ENCODE measurements at places on chromosomes 1 and 21. TPM values are rescaled to one million over a fixed set of nuclear protein-coding genes. Genes with fewer than 3 reads are reported as not detected.

DNA sequence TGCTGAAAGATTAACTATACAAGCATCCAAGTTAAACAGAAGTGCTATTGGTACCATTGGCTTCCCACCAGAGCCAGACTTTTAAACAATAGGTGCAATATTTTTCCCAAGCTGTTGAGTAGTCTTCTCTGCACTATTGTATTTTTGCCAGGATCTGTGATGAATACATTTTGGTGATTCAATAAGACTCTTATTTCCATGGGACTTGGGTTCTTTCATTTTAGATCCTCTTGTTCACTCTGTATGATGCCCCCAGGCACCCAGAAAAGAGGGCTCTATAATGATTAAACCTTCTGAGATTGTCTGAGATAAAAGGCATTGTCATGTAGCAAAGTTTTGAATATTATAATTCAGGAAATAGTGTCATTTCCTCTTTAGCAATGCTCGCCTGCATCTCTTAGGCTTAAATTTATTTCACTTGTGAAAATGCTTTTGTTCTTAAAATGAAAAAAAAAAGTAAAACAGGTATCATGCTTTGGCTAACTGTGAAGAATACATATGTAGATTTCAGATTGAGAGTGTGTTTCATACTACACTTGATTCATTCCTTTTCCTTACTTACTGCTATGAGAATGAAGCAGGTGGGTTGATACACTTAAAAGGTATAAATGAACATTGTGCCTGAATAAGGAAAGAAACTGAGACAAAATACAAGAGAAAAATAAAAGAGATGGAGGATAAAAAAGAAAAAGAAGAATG is 275.0 kb downstream of the HMCN1 start:
- no peaks in the 10 kb centered on the region for H3K36me3 ChIP-seq
- H3K4me1 ChIP-seq = no peaks in the 10 kb centered on the region
- H3K4me3 ChIP-seq = no peak overlapping the region
- H3K27ac ChIP-seq = no peak overlapping the region
- no peaks in the 10 kb centered on the region for H3K27me3 ChIP-seq
- no peak for DNase-seq

DNA sequence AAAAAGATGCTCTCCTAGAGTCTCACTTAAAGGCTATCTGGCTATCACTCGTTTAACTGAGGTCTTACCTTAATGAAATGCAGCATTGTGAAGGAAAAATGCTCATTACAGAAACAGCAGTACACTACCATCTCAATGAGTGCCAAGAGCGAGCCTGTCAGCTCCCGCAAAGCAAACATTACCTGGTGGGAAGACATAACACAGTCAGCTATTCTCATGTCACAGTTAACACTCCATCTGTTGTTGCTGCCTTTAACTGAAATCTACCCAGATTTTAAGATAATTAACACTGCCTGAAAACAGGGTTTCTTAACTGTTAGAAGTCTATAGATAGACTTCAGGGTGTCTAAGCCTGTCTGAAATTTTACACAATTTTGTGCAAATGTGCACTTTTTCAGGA is 39.1 kb downstream of the PCSK9 start:
- H3K27ac ChIP-seq = no peak overlapping the region
- peaks cover 59% of the 10 kb centered on the region for H3K36me3 ChIP-seq
- no peaks in the 10 kb centered on the region for H3K4me1 ChIP-seq
- H3K27me3 ChIP-seq = no peaks in the 10 kb centered on the region

DNA sequence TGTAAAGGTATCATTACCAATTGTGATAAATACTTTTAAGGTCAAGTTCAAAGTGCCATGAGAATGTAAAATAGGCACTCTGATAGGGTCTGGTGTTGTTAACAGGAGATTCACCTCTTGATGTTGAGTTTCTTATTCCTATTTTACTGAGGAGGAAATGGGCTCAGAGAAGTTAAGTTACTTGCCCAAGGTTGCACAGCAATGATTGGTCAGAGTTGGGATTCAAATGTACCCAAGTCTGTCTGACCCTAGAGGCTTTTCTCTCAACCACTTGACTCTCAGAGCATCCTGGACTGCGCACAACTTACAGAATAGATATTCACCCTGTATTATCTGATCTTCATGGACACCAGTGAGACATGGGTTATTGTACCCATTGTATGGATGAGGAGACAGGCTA is 33.9 kb downstream of the SOX13 start:
- peaks cover 3% of the 10 kb centered on the region for H3K27me3 ChIP-seq
- DNase-seq = no peak

DNA sequence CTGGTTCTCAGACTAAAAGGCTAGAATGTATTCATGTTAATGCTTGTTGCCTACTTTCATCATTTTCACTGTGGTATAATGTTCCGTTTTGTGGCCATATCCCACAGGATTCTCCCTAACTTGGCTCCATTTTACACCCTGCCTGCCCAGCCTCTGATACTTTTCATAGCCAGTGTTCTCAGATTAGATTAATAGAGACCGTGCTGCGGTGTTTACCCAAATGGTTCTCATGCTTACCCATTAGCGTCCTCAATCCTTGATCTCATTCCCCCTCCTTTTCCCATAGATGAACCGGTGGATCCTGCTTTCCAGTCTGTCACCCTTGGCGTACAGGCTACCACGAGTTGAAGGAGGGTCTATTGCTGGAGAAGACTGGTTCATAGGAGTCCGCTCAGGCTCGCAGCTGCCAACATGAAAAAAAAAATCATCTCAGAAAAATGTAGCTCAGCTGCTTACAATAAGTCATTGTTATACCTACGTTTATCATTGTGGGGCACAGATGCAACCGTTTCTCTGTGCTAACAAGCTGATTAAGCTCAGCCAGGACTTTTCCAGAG is 78.7 kb downstream of the SETD4 start:
- no peak overlapping the region for H3K27ac ChIP-seq
- H3K4me3 ChIP-seq = no peak overlapping the region
- H3K4me1 ChIP-seq = no peaks in the 10 kb centered on the region
- H3K27me3 ChIP-seq = no peaks in the 10 kb centered on the region
- no peak for DNase-seq
- H3K36me3 ChIP-seq = no peaks in the 10 kb centered on the region

- DNase-seq = no peak
- H3K4me1 ChIP-seq = no peaks in the 10 kb centered on the region
- no peaks in the 10 kb centered on the region for H3K27me3 ChIP-seq
- no peaks in the 10 kb centered on the region for H3K36me3 ChIP-seq
Measured at GRCh38 chr1:187685333-187685732, 856.6 kb downstream of the PLA2G4A start.

- H3K4me3 ChIP-seq = no peak overlapping the region
- H3K27me3 ChIP-seq = peaks cover 8% of the 10 kb centered on the region
- no peaks in the 10 kb centered on the region for H3K36me3 ChIP-seq
- DNase-seq = no peak
Measured at GRCh38 chr1:205014783-205015182, 28.2 kb upstream of the CNTN2 start.

The CLCA4 gene
- total RNA-seq = 0.05 TPM
